ENCODE measurements at places on chromosomes 2 and 18. TPM values are rescaled to one million over a fixed set of nuclear protein-coding genes. Genes with fewer than 3 reads are reported as not detected.
A peak's percentile ranks its signal among the peaks of the same experiment; 100 is the strongest.

The DTNA gene
- total RNA-seq, result 7.1 TPM

The DTYMK gene
- 108 TPM for total RNA-seq

The PLEKHH2 gene
- 2.8 TPM for total RNA-seq

The CD302 gene
- total RNA-seq, result 9.0 TPM

The IL18R1 gene
- total RNA-seq, result 0.06 TPM

The LHCGR gene
- not detected for total RNA-seq

DNA sequence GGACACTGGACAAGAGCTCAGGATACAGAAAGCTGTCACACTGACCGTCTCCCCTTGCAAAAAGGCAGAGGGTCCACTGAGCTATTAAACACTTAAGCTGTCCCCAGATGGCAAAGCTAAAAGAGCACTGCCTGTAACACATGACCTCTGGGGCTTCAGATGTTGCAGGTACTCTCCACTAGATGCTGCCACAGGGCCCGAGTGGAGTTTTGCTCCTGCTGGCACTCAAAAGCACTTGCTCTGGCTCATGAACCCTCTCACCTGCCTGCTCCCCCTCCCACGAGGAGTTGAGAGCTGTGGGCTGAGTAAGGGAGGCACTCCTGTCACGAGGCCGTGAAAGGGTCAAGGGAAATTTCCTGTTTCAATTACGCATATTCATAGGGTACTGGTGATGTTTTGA lies 227.9 kb downstream of the PRKCE start:
- no peak for DNase-seq

GRCh38 chr2:14712111-14712510 lies 79.6 kb downstream of the LRATD1 start:
- DNase-seq, result no peak

- no peak for DNase-seq
Observed at GRCh38 chr2:239640676-239641578, 240.1 kb upstream of the HDAC4 start.

GRCh38 chr2:166831930-166832329 lies 56.4 kb upstream of the XIRP2 start:
- DNase-seq, result no peak

- DNase-seq, result no peak
Observed at GRCh38 chr18:76399613-76400391, 95.2 kb downstream of the ZNF516 start.

DNA sequence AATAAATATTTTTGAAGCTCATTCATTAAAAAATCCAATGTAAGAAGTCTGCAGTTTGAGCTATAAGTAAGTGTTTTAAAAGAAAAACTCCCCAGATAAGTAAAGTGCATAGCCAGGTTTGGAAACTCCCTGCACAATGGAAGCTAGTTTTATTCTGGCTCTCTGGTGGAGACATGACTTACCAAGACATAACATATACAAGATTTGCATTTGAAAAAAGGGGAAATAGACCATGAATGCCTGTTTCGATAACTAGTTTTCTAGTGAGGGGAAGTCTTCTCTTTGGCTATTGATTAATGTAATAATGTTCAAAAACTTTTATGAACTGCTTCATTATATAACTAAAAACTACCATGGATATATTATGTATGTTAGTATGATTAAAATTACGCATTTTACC lies 435.2 kb downstream of the ARHGAP15 start:
- DNase-seq, result no peak

DNA sequence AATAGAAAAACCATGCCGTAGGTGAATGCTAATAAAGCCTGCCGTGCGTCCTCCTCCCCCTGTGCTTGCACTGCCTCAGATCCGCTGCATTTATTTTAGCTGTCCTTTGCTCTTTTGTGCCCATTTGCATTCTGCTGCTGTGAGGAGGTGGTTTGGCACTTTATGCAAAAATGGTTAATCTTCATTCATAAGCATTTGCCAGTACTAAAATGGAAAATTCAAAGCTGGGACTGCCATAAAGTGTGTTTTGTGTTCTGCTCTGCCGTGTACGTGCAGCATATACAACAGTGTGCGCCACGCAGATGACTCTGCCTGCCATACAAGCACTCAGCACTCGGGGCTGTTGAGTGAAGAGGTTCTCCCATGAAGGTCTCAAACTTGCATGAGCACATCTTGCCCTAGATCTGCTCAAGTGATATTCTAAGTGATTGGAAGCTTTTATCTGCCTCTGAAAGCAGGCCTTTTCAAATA lies 73.6 kb downstream of the SPATS2L start:
- DNase-seq, result peak; percentile 41

GRCh38 chr2:138183705-138184104 lies 219.4 kb downstream of the HNMT start:
- DNase-seq, result no peak

- DNase-seq, result no peak
Observed at GRCh38 chr2:124476291-124476690, 451.2 kb downstream of the CNTNAP5 start.
